ENCODE measurements at places on chromosomes 11 and 22.

GRCh38 chr11:8386134-8386864 is 122.6 kb upstream of the LMO1 start:
- no peak for DNase-seq

DNA sequence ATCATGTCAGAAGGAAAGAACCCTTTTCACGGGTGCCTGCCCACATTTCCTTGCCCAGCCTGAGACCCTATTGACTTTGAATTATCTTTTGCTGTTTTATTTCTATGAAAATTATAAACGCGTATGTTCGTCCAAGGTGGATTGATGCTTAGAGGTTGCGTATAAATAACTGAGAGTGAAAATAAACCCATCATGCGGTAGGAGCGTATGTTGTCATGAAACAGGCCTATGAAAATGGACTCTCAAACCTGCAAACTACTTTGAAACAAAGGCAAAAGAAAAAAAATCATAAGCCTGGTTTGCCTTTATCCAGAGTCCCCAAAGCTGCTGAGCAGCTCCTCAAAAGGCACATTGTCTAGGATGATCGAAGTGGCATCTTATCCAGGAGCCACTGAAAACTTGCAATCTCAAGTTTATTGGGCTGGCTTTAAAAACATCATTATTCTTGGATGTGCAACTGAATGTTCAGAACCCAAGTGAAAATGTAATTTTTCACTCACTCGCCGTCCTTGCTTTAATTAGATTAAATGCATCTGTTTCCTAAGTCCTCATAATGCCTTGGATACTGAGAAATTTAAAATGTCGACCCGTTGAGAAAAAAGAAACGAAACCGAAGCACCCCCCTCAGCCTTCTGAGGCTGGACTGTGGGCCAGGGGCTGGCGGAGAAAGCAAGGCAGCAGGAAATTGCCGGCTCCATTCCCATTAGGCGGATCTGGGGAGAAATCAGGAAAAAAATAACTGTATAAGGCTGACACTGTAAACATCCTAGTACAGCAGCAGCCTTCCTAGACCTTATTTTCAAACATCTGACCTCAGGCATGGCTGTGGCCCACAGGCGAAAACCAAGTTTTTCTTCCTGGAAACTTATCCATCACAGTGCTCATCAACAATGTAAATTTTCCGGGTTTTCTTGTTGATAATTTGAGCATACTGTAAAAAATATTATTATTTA is 82.9 kb upstream of the PPARA start:
- no peak for DNase-seq

GRCh38 chr11:95536047-95536690 is 253.4 kb downstream of the FAM76B start:
- no peak for DNase-seq

- DNase-seq, result no peak
Measured at GRCh38 chr11:70672991-70673653, 274.8 kb downstream of the CTTN start.

- DNase-seq, result no peak
Measured at GRCh38 chr11:118051611-118052461, 25.0 kb upstream of the TMPRSS4 start.
